ENCODE measurements at places on chromosomes 1 and 21.
A peak's percentile ranks its signal among the peaks of the same experiment; 100 is the strongest.

DNA sequence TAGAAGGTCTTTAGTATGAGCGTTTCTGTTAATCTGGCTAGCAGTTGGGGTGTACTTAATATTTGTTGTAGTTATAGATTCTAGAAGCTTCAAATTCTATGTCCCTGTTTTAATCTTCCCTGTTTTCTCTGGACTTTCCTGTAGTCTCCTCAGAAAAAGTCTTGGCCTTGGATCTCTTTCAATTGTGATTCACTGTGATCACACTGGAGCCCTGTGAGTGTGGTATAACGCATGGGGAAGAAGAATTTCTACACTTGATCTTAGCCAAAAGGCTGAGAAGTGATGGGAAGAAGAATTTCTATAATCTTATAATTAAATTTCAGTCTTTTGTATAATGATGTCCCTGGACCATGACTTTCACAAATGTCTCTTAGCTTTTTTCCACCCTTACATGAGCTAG is 36.7 kb upstream of the COP1 start:
- no peak for DNase-seq

DNA sequence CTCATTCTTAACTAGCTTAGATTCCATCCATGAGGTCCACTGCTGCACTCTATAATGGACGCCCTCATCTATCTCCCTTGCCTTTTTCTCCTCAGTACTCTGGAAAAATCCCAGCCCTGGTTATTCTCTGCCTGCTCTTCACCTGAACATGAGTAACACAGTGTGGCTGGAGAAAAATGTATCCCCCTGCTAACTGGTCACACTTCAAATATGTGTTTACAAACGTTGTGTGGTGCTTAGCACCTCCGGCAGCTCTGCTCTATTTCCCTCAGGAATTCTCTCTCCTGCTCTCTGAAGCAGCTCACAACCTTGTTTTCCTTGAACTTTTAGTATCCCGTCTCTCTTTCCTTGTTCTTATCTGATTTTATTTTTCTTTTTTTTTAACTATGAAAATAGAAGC is 4.1 kb downstream of the SCCPDH start:
- DNase-seq: no peak

GRCh38 chr1:54375712-54376429 is 30.3 kb downstream of the SSBP3 start:
- no peak for DNase-seq

DNA sequence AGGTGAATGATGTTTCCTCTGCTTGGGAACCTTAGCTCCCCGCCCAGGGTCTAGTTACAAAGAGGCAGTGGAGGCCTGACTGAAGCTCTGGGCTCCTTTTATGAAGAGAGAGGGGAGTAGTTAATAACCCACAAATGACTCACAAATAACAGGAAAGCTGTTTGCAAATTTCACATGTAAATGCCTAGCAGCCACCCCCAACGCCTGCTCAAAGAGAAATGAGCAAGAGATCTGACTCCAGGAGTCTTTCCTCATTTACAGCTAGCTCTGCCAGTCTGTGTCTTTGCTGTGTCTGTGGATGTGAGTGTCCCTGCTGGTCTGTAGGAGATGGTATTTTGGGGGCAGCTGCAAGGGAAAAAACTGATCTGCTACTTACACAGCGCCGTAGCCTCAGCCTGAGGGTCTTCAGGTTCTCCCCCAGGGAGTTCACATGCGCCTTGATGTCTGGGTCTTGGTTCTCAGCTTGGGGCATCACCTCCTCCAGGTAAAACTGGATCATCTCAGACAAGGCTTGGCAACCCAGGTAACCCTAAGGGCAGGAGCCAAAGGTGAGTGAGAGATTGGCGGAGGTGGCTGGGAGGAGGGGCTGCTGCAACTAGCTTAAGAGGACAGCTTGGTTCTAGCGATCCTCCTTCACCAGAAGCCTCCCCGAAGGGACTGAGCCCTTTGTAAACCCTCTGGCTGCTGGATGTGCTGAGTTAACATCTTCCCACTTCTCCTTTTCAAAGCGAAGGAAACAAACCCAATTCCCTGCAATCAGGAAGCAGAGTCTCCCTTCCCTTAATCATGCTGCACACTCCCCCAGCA is at the start of gene IL19:
Gene IL19, plus strand, starts transcription at position 243 of the 807 bp plus-strand sequence. CDS start 65,890 bp downstream, outside the sequence.
- DNase-seq: peak; percentile 64

- DNase-seq: no peak
Observed at GRCh38 chr1:224678168-224678567, 62.1 kb downstream of the CNIH3 start.

- no peak for DNase-seq
Observed at GRCh38 chr1:243475966-243476365, 220.1 kb downstream of the SDCCAG8 start.

DNA sequence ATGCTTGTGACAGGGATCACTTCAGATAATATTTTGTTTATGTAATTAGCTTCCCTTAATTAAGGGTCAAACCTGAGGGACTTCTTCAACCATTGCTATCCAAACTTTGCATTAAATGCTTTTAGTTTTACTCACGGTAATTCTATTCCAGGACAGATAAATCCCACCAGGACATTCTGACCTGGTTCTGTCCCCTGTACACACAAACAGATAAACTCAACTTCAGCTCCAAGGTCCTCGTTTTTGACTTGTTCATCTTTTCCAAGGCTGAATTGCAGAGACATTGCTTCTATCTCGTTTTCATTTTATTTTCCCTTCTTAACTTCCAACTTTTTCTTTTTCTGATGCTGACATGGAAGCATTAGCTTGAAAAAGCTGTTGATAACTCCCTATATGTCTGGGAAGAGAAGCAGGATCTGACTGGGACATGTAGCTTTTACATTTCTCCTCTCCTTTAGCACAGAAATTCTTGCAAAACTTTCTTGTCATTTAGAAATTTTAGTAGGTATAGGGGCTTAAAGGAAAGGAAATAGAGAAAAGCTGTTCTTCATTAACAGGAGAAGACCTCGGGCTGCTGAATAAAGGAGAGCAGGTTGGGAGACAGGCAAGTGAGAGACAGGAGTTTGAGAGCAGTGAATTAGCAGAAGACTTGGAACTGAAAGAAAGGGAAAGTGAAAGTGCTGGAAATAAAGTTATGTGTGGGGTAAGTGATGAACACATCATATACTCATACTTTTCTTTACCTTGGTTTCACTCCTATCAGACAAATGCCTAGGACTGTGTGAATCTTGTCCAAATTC is 231.7 kb upstream of the B3GALT2 start:
- no peak for DNase-seq

Measured in GDM1 (cell line).